GM13976 (cell line): ENCODE measurements at places on chromosomes 11 and 22.

DNA sequence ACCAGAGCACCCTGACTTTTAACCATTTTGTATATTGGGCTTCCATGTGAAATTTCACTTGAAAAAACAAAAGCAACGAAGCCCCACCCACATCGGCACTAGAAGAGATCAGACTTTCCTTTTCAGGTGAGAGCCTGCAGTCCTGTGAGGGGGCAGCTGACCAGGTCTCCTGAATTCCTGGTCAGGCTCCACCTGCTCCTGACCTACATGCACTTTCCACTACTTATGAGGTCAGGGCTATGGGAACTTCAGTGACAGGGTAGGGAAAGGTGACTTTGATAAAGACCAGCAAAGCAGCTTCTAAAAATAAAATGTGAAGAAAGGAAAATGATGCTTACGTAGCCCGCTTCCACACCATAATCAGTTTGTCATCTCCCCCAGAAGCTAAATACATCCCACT lies 24.7 kb downstream of the HIRA start:
- no peak for DNase-seq

DNA sequence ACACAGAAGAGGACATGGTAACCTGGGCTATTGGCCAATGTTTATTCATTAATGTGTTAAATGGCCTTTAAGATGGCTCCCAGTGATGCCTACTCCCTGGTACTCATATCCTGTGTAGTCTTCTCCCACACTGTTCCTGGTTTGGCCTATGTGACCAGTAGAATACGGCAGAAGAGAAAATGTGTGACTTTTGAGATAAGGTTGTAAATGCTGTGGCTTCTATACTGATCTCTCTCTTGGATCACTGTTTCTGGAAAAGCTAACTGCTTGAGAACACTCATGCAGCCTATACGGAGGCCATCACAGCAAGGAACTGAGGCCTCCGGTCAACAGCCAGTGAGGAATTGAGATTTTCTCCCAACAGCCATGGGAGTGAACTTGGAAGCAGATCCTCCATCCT lies 24.1 kb downstream of the MAML2 start:
- DNase-seq: no peak

DNA sequence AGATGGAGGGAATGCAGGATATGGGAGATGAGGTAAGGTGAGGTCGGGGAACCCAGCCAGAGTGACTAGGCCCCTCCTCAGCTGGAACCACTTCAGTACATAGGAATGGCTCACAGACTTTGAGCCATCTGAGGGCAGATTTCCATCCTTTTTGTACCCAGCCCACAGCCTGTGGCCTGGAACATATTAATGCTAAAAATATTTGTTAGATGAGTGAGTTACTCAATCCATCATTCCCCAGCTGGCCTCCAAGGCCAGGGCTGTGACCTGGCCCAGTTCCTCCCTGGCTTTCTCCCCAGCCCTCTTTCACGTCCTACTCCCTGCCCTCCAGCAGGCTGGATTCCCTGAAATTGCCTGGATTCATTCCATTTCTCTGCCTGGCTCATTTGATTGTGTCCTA lies 57.2 kb upstream of the PRDM11 start:
- DNase-seq: no peak

- DNase-seq: peak; percentile 22
Measured at GRCh38 chr11:94183886-94184264, 55.2 kb downstream of the PANX1 start.

DNA sequence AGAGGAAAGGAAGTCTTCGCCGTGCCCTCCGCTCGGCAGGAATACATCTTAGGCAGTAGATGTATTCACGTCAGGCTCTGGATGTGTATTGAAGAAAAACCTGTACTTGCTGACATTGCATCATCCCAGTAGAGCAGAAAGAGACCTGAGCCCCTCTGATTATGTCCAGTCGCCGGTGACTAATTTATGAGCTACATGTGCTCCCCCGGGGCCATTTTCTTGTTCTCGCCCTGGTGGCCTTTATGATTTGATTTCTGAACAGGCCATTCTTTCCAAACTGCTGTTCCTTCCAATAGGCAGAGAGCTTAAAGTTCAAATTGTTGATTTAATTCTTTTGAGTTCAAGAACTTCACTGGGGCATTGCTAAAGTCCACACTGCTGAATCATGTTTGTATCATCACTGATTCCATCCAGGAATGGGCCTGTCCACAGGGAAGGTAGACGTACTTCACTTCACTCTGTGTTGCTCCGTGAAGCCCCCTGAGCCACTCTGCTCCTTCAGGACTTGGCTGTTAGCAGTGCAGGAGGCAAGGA lies 137.3 kb upstream of the RASSF10 start:
- DNase-seq: no peak

- DNase-seq: no peak
Measured at GRCh38 chr22:43587574-43587973, 175.8 kb downstream of the MPPED1 start.

- DNase-seq: no peak
Measured at GRCh38 chr11:74490941-74491340, 2.6 kb downstream of the LIPT2 start.

GRCh38 chr11:3642071-3642951 lies 519 bp upstream of the ART5 start:
- peak; percentile 87 for DNase-seq

DNA sequence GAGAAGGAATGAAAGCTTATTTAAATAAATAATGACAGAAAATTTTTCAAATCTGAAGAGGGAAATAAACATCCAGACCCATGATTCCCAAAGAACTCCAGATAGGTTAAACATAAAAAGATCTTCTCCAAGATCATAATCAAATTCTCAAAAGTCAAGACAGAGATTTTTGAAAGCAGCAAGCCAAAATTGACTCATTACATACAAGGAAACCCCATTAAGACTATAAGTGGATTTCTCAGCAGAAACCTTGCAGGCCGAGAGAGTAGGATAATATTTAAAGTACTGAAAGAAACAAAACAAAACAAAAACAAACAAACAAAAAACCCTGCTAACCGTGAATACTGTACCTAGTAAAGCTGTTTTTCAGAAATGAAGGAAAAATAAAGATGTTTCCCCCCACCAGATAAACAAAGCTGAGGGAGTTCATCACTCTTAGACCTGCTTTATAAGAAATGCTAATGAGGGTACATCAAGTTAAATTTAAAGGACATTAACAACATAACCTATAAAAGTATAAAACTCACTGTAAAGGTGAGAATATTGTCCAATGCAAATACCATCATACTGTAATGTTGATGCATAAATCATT lies 412.2 kb downstream of the INSC start:
- no peak for DNase-seq

DNA sequence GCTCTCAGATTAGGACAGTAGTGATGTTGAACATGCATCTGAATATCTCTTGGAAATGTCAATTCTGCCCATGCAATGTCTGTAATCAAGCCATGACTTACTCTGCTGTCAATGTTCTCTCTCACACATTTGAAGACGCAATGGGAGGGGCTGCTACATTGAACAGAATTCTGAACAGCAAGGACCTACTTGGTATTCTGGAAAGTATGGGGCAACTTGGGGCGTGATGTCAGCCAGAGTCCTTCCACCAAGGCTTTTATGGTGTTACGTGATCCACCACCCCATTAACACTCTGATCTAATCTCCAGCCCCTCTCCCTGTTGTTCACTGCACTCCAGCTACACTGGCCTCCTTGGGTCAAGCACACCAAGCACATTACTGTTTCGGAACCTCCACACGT lies 7.1 kb upstream of the CD59 start:
- DNase-seq: no peak

DNA sequence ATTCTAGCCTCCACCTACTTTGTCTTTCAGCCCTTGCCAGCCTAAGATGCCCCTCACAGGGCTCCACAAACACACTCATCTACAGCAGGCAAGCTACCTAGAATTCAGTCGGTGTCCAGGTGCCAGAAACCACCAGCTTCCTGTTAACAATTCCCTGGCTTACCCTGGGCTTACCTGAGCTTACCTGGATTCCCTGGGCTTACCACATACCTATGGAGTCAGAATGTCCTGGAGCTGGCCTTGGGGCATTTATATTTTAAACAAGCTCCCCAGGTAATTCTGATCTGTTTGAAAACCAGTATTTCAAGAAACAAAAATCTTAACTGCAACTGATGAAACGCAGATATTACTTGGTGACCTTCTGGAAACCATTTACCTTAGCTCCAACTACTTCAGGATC lies 123.6 kb downstream of the SLC1A2 start:
- no peak for DNase-seq

DNA sequence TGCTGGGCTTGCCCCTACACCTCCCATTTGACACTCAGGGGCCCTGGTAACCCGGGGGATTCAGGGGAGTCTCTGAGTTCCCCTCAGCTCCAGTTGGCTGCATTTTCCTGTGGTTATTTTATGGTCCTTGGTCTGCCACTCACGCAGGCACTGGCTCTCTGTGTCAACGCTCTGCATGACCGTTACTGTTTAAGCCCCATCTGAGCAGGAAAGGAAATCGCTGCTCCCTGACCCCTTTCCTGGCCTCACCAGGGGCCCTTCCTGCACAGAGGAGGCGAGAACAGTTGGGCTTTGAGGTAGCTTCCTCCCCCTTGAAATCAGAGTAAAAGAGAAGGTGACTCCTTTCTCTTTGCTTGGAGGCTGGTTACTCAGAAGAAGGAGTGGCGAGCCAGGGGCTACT lies 2.4 kb downstream of the C1QTNF4 start:
- DNase-seq: no peak

DNA sequence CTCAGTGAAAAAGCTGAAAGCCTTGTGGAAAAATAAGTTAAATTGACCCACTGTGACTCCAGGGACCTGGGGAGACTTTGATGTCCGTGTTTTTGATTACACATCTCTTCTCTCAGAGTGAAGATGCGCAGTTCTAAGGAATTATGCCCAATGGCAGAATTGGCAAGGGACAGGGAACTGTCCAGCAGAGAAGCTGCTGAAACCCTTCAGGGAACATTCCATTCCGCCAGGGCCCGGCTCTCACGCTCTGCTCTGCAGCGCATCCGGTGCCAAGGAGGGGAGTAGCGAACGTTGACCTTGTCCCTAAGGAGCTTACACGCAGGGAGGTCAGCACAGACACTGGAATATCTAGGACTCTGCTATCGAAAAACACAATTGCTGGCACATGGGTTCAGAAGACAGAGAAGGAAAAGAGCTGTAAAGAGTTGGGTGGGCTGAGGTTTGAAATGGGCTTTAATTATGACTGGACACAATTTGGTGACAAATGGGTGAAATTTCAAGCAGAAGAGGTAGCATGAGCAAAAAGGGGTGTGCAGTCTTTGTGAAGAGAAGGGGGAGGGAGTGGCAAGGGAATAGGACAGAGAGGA lies 64.5 kb upstream of the B3GAT1 start:
- DNase-seq: no peak

GRCh38 chr22:44067033-44067432 lies 42.9 kb downstream of the PARVB start:
- DNase-seq: no peak

DNA sequence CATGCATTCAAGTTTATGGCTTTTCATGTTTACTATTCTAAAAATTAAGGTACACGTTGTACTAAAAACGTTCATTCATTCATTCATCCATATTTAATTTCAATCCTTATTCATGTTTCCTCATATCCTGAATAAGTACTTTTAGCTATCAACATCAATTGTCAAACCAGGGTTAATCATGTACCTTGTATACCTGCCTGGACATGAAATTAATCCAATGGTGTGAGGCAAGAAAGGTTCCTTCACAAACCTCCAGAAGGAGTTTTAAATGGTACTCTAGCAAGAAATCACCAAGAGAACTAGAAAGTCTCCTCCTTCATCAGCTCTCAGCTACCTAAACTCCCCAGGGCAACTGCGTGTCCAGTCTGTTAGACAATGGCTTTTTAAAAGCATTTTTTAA lies 33.4 kb downstream of the TMEM123 start:
- DNase-seq: no peak

DNA sequence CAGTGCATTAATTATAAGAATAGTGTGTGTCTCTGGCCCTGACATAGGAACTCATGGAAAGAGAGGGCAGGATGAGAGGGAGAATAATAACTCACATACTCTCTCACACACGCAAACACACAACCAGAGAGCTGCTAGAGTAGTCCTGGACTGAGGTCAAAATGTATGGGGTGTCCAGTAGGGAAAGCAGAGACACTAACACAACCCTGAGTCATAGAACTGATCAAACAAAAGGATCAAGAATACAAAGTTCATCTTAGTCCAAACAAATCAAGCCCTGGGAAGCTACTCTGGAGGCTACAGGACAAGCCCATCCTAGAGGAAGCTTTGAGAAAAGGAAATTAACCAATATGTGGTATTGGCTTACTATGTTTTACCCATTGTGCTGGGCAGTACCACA lies 178.5 kb upstream of the GUCY1A2 start:
- DNase-seq: no peak

GRCh38 chr22:36343720-36344105 lies 44.1 kb downstream of the MYH9 start:
- no peak for DNase-seq

DNA sequence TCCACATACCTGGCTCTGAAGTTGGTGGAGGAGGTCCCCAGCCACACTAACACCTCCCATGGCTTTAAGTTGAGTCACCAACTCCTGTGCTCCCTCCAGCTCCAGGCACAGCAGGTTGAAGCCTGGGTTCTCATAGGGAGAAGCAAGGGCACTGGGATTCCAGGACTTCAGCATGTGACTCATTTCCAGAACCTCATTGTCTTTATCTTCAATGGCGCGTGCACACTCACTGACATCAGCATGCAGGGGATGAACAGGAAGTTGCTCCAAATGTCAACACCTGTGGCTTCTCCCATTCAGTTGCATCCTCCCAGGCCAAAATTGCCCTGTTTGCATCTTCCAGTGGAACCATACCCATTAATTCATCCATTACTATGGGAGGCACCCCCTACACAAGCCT lies 5.8 kb upstream of the UBQLNL start:
- DNase-seq: no peak

- no peak for DNase-seq
Measured at GRCh38 chr22:46633334-46633890, 13.2 kb downstream of the GRAMD4 start.

GRCh38 chr11:66012371-66012945 lies 650 bp downstream of the CST6 start:
- DNase-seq: peak; percentile 25

GRCh38 chr11:117523680-117524079 lies 196.0 kb downstream of the CEP164 start:
- DNase-seq: no peak

GRCh38 chr11:61636676-61637075 lies 43.5 kb upstream of the DAGLA start:
- no peak for DNase-seq
